ENCODE measurements at places on chromosomes 5 and 9. TPM values are rescaled to one million over a fixed set of nuclear protein-coding genes. Genes with fewer than 3 reads are reported as not detected.

PCDHB8 gene
- total RNA-seq = 0.25 TPM

SLC25A2 gene
- total RNA-seq = not detected

PCDHA4 gene
- 1.7 TPM for total RNA-seq

FGD3 gene
- total RNA-seq = 0.09 TPM

INSL4 gene
- 13.9 TPM for total RNA-seq

SPAG8 gene
- 0.41 TPM for total RNA-seq

AHRR gene
- 2.6 TPM for total RNA-seq

CD274 gene
- total RNA-seq = 2.0 TPM

FST gene
- 11.0 TPM for total RNA-seq

SV2C gene
- not detected for total RNA-seq

NUTM2F gene
- not detected for total RNA-seq

BASP1 gene
- 269 TPM for total RNA-seq

FOXE1 gene
- total RNA-seq = 4.2 TPM
